Activated naive CD4-positive, alpha-beta T cell treated with anti-CD3 and anti-CD28 coated beads, Interleukin-2, amount 10 ng/mL, durations not matched to agents 7 days and 5 days (primary cell): ENCODE measurements at places on chromosomes 2 and 18.

DNA sequence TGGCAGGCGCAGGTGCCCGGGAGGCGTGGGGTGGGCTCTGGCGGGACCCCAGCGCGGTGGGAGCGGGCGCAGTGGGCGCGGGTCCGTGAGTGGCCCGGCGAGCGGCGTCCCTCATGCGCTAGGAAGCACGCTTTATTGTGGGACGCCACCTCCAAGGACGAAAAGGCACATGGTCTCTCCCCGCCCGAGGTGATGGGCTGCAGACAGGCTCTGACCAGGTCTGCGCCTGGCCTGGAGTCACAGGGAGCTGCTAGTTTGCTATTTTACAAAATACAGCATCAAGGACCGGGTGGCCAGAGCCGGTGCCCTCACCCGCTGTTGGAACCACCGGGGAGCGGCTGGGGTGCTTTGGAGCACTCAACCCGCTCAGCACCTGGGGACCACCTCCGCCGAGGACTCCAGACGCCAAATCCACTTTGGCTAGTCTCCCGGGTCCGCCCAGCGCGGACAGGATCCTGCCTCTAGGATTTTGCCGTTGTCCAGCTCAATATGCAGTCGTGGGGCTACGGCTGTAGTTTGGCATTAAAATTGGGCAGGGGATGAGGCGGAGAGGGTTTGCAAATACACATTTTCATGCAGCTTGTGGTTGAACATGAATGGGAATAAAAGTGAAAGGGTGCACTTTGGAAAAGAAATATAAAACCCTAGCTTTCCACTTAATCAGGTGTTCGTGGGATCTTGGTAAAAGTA, 65.4 kb downstream of the LRRFIP1 start:
- DNase-seq: no peak

- no peak for DNase-seq
Observed at GRCh38 chr2:85439025-85439472, 20.5 kb downstream of the SH2D6 start.

DNA sequence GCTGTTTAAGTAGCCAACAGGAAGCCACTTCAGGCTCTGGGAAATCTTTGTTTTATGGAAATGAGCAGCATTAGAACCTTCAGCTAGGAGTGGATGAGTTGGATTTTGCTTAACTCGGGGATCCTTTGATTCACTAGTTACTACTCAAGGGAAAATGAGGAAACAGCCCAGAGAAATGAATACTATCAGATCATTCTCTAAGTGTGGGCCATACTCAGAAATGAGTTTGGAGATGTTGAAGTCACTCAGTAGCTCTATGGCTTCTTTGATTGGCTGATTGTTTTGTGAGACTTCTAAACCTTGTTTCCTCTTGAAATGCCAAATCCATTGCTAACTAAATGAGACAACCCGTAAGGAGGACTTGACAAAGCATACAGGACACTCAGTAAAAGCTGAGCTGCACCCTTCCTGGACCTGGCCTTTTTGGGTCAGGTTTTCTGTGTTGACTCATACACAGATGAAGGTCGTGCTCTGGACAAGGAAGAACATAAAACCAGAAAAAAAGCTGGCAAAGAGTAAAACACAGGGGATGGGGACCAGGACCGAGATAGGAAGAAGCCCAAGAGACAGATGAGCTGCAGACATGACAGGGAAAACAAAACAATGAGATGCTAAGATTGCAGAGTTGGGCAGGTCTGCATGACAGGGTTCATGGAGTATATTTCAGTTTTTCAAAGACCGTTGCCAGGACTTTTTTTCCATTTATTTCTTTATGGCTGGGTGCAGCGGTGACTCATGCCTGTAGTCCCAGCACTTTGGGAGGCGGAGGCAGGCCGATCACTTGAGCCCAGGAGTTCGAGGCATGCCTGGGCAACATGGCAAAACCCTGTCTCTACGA, 41.6 kb downstream of the INO80C start:
- no peak for DNase-seq

DNA sequence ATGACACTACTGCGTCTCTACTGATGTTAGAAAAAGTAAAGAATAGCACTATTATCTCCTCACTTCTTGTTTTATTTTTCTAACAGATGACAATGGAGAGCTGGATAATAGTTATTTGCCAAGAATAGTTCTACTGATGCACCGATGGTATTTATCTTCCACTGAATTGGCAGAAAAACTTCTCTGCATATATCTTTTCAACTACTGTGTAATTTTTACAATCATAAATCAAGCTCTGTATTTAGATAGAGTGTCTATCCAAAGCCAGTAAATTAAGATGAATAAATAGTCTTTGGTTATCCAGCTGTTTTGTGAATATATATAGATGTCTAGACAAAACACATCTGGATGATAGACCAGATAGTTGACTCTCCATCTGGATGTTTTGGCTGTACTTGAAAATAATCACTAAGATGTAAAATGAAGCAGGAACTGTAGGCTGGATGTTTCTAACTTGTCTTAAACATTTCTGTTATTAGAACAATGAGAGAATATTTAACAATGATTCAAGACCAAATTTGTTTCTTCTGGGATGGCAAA, 40.1 kb downstream of the RASGRP3 start:
- no peak for DNase-seq

DNA sequence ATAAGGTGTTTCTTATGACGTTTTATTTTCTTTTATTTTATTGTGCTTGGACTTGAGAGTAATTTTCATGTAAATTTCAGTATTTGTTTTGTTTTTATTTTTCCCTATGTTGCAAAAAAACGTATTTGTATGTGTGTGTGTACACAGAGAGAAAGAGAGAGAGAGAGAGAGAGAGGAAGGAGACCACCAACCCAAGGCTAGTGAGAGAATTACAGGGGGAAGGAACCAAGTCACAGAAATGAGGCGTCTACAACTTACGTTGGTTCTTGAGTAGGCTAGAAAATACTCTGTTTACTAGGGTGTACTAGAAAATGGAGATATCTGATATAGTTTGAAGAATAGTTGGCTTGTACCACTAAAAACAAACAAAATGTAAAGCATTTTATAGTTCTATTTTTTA, 7.7 kb upstream of the DSC1 start:
- no peak for DNase-seq
